Fibroblast of skin of right quadriceps (primary cell): ENCODE measurements at places on chromosomes 5 and 9.

DNA sequence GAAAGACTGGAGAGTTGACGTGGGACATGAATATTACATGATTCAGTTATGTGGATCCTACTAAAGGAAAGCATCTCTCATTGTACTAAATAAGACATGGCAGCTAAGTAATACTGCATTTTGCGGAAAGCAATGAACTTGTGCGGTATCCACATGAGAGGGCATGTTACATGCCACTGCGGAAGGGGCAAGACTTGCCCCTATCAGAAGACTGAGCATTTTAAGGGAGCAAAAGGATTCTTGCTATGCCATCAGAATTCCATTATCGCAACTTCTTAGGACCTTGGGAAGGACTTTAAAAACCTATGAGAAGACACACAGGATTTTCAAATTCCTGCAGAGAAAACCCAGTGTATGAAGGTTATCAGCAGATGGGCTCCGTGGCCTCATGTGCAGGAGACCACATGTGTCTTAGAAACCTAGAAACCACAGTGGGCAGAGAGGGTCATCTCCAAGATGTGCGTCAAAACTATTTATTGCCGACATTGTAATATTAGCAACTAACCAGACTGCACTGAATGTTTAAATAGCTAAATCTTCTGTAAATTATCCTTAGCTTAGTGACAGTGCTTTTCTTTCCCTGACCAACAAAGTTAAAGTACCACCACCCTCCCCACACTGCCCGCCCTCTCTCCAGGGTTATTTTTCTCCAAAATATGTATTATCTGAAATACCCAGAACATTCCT is 457.7 kb downstream of the ICE1 start:
- no peak for DNase-seq

DNA sequence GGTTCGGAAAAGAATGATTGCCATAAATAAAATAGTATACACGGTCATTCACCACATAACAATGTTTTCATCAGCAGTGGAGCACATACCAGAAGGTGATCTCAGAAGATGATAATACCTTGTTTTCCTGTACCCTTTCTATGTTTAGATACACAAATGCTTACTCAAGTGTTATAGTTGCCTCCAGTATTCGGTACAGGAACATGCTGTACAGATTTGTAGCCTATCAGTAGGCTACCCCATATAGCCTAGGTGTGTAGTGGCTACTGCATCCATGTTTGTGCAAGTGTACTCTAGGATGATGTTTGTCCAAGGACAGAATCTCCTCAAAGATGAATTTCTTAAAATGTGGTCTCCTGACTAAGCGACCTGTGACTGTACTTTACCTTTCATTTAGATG is 59.2 kb downstream of the ICE1 start:
- DNase-seq, result no peak

- no peak for DNase-seq
Measured at GRCh38 chr9:128611600-128612394, 44.9 kb downstream of the DYNC2I2 start.

DNA sequence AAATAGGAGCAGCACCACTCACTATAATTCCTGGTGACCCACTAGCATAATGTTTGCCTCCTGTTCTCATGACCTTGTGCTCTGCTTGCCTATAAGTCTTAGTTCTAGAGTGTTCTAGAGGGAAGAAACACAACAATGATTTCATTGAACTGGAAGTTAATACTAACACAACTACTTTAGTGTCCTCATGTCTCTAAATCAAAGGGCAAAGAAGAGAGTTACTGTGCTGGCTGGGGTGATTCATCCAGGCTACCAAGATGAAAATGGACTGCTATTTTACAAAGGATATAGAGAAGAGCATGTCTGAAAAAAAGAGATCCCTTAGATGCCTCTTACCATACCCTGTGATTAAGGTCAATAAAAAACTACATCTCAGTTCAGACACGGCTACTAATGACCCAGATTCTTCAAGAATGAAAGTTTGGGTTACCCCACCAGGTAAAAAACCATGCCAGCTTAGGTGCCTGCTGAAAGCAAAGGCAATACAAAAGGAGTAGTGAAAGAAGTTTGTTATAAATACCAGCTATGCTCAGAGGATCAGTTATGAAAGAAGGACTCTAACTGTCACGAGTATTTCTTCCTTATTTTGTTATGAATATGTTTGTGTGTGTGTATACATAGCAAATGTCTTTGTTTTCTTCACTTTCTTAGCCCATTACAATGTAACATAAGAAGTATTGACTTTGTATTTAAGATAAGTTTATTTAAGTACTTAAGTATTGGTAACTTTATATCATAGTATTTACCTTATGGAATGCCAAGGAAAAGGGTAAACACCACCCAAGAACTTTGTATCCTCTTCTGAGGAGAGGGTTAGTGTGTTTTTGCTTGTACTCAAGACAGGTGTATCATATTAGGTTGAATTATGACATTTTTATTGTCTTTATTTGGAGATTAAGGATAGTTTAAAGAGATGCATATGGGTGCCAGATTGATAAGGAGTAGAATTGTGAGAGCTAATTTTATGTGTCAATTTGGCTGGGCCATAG is 314.1 kb upstream of the PTGER4 start:
- DNase-seq, result no peak

DNA sequence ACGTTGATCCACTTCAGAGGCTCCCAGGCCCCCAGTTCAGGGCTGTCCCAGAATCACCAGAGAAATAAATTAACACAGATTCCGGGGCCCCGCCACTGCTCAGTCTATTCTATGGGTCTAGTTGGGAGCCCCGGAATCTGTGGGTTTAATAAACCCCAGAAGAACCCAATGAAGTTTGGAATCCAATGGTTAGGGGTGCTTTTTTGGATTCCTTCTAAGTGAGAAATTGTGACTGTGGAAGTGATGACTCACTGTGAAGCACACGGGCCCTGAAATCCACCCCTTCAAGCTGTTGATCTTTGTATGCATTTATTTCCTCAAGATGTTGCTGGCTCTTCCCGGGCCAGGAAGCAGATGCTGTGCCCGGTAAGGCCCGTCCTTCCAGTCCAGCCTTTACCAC is 57.3 kb upstream of the SLC28A3 start:
- peak; percentile 76 for DNase-seq

DNA sequence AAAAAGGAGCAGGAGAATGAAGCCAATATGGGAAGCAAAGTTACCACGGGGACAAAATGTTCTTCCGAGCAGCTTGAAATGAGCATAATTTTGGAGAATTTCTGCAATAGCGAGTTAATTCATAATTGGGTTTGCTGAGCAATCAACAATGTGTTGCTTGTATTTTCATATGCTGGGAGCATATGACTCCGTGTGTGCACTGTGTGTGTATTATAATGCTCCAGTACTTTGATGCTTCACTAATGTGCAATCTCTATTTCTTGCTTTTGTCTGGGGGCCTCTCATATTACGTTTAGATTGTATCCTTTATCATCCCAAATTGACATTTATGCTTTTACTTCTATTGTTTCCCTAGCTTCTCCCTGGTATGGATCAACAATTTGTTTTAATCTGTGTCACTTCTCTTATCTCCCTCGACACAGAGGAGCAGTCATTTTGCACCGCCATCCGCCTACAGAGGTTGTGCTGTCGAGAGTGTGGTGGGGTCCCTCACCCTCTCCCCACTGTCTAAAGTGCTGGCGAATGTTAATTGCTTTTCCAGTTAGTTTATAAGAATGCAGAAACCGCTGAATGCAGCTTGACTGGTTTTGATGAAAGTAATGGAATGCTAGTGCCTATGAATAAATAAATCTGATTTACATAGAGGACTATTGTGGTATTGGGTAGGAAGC is 372.5 kb upstream of the WWC1 start:
- DNase-seq, result peak; percentile 45

- no peak for DNase-seq
Measured at GRCh38 chr9:87503927-87504326, 6.3 kb downstream of the DAPK1 start.

DNA sequence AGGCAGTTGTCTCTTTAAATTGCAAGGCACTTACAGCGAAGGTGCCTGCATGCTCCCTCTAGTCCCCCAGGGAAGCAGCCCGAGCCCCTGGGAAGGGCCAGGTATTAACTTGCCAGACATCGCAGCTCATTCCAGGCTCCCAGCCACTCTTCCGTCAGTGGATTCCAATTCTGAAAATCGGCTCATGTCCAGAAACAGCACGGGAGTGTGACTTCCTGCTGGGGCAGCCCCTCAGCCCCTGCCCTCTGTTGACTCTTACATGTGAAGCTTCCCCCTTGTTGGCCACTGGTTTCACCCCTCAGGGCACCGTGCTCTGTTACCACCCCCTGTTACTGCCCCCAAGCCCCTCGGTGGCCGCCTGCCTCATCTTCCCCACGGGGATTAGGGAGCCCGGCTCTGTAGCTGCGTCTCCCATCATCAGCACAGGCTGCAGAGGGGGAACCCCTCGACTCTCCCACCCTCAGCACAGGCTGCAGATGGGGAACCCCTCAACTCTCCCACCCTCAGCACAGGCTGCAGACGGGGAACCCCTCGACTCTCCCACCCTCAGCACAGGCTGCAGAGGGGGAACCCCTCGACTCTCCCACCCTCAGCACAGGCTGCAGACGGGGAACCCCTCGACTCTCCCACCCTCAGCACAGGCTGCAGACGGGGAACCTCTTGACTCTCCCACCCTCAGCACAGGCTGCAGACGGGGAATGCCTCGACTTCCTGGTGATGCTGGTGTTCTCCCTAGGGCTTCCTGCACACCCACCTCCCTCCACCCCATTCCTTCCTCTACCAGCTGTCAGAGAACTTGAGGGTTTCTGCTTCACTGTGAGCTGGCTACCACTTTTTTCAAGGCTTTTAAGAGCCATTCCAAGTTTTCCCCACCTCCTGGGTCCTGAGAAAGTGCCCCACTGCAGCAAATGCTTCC is 11.1 kb upstream of the CACNA1B start:
- no peak for DNase-seq

- no peak for DNase-seq
Measured at GRCh38 chr5:167481345-167481744, 810.1 kb upstream of the WWC1 start.

DNA sequence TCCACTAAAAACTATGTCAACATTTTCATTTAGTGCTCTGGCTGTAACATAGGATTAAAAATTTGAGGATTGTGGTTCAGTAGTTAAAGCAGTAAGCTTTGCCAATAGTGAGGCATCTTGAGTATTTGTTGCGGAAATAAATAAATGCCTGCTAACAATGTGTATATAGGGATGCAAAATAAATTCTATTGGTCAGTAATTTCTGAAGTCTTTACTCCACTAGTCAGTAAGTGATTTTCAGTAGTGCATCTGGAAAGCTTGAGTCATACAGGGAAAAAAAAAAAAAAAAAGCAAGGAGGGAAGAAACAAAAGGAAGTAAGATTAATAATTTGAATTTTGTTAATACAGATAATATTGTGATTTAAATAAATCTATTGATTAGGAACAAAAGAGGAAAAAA is 21.0 kb downstream of the NIPBL start:
- peak; percentile 35 for DNase-seq

DNA sequence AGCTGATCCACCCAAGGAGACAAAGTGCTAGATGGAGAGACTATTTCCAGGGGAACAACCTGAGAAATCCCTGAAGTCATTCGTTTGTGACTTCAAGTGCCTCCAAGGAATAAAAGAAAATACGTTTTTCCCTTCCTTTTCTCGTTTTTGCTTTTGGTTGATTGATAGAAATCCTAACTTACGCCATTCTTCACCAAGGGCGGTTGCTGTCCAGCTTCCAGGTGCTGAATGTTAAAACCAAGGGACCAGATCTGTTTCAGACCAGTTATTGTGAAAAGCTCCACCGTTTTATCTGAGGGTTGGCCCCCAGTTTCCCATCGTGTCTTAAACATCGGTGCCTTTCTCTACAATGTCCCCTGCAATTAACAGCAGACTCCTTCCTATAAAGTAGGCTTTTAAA is 600.7 kb upstream of the SGCD start:
- DNase-seq, result peak; percentile 45

DNA sequence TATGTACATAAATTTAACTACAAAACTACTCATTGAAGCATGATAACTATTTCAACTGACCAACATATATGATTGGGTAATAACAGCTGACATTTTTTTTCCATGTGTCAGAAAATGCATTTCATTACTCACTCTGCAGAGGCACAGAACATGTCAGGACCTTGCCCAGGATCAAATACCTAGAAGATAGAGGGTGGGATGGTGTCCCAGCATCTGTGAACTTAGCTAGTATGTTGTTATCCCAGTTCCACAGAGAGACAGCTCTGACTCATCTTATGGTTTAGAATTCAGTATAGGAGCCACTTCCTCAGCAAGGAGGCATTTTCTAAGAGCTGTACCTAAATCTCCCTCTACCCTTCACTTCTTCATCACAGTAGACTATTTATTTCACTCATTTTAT is 1198.6 kb upstream of the ACO1 start:
- peak; percentile 74 for DNase-seq

GRCh38 chr9:133098104-133098754 is 22.8 kb downstream of the RALGDS start:
- no peak for DNase-seq

DNA sequence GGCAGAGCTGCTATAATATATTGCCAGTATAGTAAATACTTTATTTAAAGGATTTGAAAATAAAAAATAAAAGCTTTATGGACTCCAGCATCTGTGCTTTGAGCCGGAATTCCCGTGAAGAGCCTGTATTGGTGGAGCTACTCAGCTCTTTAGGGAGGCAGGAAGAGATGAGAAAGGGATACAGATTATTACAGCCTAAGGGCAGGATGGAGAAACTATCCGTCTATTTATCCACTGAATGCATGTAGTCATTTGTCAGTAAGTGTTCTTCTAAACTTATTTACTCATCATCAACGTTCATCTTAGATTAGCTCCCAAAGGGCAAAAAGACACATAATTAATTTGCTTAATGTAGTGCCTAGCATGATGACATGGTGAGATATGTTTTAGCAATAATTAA is 48.4 kb downstream of the SLC1A1 start:
- DNase-seq, result no peak

GRCh38 chr5:88688984-88689667 is 193.9 kb downstream of the MEF2C start:
- no peak for DNase-seq

DNA sequence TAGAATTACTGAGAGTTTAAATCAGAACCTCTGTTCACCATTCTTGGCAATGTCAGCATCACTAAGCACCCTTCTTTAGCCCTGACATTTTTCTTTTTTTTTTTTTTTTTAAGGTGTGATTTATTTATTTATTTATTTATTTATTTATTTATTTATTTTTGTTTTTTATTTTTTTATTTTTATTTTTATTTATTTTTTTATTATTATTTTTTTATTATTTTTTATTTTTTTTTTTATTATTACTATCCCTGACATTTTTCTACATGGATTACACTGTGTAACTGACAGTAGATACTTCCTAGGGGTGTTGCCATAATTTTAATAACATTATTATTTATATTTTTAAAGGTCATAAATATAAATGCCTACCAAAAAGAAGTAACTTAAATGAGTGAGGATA is 47.0 kb upstream of the TRPM3 start:
- no peak for DNase-seq

GRCh38 chr5:179800696-179801201 is 5.9 kb downstream of the MGAT4B start:
- DNase-seq, result no peak

DNA sequence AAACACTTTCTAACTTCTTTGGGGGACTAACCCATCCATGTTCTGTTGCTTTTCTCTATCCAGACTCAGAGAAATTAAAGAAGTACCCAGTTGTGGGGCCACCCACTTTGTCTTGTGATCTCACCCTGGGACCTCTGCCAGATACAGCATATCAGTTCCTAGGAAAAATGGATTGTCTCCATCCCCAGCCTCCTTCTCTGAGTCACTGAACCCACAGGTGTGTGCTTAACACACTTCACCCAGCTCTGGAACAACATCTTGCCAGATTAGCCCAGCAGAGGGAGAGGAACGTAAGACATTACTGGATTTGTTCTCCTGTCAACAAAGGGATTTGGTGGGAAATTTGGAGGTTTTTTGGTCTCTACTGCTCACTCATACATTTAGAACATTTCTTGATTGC is 19.2 kb downstream of the FAM240B start:
- DNase-seq, result no peak
